ENCODE measurements at places on chromosomes 4 and X.

DNA sequence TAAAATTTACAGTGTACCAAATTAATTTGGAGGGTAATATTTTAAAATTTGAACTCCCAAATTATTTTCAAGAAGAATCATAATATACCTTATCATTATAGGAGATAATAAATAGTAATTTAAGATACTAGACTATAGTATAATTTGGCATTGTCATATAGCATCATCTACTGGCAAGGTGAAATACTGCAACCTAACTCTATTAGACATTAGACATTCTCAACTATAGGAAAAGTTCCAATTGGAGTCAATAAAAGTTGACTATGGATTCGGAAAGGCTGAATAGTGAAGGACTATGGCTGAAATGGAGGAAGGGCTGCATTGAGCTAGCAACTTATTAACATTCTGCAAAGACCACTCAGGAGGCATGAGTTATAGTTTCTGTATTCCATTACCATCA, 113.0 kb downstream of the PRDM5 start:
- no peak for DNase-seq

DNA sequence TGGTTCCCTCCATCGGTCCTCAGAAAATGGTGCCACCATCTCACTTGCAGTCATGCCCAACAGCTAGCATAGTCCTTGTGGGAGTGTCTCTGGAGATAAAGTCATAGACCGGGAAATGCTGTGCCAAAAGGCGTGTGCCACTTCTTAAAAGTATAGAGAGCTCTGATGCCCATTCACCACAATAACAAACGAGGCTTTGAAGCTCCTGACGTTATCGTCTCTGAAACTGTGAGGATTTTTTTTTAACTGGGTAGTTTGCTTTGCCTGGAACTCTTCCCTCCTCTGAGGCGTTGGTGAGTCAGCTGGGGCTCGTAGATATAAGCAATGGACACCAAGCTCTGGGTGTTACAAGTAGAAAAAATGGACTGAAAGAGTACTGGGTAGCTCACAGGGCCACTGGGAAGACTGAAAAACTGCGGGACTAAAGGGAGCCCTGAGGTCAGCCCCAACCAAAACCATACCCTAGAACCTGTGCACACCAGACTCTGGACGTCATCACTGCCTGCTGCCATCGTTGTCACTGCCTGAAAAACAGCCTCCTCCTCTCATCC, 89.4 kb upstream of the TRIM2 start:
- DNase-seq, result no peak

DNA sequence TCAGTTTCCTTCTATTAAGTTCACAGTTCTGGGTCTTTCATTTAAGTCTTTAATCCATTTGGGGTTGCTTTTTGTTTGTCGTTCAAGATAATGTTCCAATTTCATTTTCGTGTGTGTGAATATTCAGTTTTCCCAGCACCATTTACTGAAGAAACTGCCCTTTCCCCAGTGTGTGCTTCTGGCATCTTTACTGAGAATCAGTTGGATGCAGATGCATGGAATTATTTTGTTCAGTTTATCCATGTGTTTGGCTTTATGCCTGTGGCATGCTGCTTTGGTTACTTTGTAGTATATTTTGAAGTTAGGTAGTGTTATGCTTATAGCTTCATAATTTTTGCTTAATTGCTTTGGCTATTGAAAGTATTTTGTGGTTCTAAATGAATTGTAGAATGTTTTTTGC, 163.8 kb upstream of the HDX start:
- DNase-seq, result no peak

DNA sequence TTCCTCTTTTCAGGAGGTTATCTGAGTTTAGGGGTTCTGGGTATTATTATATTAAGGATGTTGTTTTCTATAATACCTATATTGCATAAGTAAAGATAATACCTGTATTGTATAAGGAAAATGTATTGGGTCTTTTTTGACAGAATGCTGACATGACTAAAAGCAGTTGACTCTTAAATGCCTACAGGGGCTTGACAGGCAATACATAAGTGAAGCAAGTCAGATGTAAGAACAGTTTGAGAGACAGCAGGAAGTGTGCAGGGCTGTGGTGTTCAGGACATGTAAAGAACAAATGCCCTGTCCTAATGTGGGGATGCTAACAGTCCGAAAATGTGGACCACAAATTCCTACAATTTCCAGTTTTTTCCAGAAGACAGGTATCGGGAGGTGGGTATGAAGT, 30.2 kb upstream of the NDST3 start:
- no peak for DNase-seq

DNA sequence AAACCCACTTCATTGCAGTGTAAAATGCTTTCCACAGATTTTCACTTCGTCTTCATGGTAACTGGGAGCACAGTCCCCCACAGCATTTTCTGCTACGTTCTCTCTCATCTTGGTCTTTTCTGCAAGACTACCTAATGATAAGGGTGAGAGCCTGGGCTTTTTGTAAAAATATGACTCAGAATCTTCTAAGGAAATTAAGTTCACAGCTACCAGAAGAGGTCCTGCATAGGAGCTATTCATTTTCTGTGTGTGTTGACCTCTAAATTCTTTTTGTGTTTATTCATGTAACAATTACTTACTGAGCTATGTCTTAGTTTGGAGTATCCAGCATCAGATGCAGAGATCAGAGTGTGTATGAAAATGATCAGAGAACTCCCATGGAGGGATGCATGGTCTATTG, 192.2 kb downstream of the CPEB2 start:
- DNase-seq, result no peak

GRCh38 chrX:136076942-136077341, 70.4 kb upstream of the FHL1 start:
- DNase-seq, result no peak

GRCh38 chr4:21001490-21001889, 301.2 kb downstream of the PACRGL start:
- no peak for DNase-seq

DNA sequence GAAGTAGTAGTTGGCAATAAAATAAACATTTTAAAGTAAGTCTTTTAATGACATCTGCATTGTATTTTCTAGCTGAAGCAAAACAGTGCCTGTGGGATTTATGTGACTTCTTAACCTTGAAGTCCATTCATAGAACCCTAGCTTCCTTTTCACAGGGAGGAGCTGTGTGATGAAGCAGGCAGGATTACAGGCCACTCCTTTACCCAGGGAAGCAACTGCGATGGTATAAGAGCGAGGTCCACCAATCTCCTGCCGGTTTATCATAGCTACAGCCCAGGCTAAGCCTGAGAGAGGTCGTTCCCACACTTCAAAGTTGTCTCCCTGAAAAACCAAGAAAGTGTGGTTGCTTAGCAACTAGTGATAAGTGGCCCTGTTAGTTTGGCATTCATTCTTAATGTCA, 7.0 kb downstream of the RPL36A start:
- no peak for DNase-seq

GRCh38 chrX:2767631-2768455, 16.0 kb downstream of the XG start:
- no peak for DNase-seq
